Kidney (tissue), 22 donors: ENCODE measurements at places on chromosomes 16 and 17. TPM values are rescaled to one million over a fixed set of nuclear protein-coding genes. Genes with fewer than 3 reads are reported as not detected.

- no peak overlapping the region for H3K27ac ChIP-seq
- peaks cover 16% of the 10 kb centered on the region for H3K4me1 ChIP-seq
- no peak for DNase-seq
- H3K4me3 ChIP-seq, result no peak overlapping the region
- H3K36me3 ChIP-seq, result no peaks in the 10 kb centered on the region
These were observed 31.5 kb downstream of the AP2B1 start for GRCh38 chr17:35618628-35619027.

DNA sequence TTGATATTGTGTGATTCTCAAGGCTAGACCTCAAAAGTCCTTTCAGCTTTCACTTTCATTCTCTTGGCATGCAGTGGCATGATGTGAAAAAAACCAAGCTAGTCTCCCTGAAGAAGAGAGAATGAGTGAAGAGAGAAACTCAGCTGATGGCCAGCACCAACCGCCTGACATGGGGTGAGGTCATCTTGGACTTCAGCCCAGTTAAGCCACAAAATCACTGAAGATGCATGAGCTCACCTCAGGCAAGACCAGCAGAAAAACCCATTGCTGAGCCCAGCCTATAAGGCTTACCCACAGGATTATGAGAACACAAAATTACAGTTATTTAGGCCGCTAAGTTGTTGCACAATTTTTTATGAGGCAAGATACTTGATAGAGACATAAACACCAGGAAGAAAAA lies 496.5 kb downstream of the TOX3 start:
- no peaks in the 10 kb centered on the region for H3K36me3 ChIP-seq
- DNase-seq, result no peak
- no peak overlapping the region for H3K4me3 ChIP-seq

SIAH1 gene
- total RNA-seq, result 26.8 TPM

- no peak overlapping the region for H3K27ac ChIP-seq
- H3K36me3 ChIP-seq, result no peaks in the 10 kb centered on the region
- no peaks in the 10 kb centered on the region for H3K27me3 ChIP-seq
- DNase-seq, result no peak
- peak overlapping the region; percentile 45 for H3K4me3 ChIP-seq
- H3K4me1 ChIP-seq, result peaks cover 3% of the 10 kb centered on the region
These were observed 23.9 kb upstream of the HEATR6 start for GRCh38 chr17:60102632-60103096.

- no peaks in the 10 kb centered on the region for H3K27me3 ChIP-seq
- H3K4me1 ChIP-seq, result no peaks in the 10 kb centered on the region
- DNase-seq, result no peak
- no peak overlapping the region for H3K4me3 ChIP-seq
- H3K27ac ChIP-seq, result no peak overlapping the region
- no peaks in the 10 kb centered on the region for H3K36me3 ChIP-seq
These were observed 75.7 kb downstream of the FBXL20 start for GRCh38 chr17:39325528-39326240.

KIF19 gene
- total RNA-seq, result 0.85 TPM

DNA sequence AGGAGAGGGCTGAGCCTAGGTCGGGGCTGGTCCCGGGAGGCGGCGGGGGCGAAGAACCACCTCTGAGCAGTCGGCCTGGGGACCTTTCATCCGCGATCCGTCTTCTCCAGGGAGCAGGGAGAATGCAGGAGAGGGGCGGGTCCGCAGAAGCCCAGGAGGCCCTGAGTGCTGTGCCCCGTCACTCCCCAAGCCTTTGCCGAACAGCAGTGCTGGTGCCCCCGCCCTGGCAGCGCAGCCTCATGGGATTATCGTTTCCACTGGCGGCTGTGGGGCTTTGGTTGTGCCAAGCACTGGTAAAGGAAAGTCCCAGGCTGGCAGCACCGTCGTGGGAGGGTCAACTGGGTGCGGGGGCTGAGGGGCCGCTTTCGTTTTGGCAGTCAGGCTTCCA lies 631 bp downstream of the TBL3 start:
- peaks cover 21% of the 10 kb centered on the region for H3K36me3 ChIP-seq
- no peaks in the 10 kb centered on the region for H3K27me3 ChIP-seq
- no peak for DNase-seq
- peaks cover 11% of the 10 kb centered on the region for H3K4me1 ChIP-seq
- H3K27ac ChIP-seq, result no peak overlapping the region

DNA sequence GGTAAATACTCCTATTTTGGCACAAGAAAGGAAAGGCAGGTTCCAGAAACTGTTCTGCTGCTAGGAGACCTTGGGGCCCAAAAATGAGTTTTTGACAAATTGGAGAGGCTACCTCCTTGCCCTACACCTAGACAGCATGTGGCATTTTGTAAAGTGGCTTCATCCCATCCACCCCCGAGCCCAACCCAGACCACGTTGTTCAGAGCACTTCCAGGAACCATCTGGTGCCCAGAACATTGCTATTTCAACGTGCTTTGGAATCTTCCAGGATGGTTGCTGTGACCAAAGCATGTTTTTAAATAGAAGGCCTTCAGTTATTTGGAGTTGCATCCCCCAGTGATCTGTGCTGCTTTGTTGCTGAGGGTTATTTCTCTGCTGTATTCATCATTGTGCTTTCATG lies 116.3 kb upstream of the TOM1L1 start:
- no peak overlapping the region for H3K4me3 ChIP-seq
- no peak overlapping the region for H3K27ac ChIP-seq
- no peak for DNase-seq

ARL5C gene
- not detected for total RNA-seq

TEX2 gene
- 39.1 TPM for total RNA-seq

DNA sequence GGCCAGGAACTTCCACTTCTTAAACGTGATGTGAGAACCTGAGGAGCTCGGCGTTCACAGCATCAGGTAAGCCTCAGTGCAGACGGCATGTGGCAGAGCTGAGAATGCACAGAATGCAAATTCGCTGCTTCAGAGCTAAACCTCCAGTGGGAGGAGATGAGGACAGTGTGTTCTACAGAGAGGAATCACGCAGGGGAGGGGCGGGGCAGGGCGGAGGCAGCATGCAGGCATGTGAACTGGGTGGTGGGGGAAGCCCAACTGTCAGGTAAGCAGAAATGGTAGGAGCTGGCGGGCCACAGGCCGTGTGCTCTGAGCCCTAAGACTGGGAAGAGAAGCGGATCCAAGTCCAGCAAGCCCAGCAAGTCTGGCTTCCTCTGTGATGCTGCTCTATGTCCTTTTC lies 94.7 kb downstream of the ZNF778 start:
- no peak for DNase-seq
- peaks cover 6% of the 10 kb centered on the region for H3K36me3 ChIP-seq
- H3K4me1 ChIP-seq, result peaks cover 9% of the 10 kb centered on the region
- H3K27ac ChIP-seq, result no peak overlapping the region
- no peaks in the 10 kb centered on the region for H3K27me3 ChIP-seq

GJC1 gene
- total RNA-seq, result 6.5 TPM

ACE gene
- total RNA-seq, result 4.3 TPM

SGCA gene
- total RNA-seq, result 4.2 TPM

- no peaks in the 10 kb centered on the region for H3K36me3 ChIP-seq
- peaks cover 16% of the 10 kb centered on the region for H3K4me1 ChIP-seq
- no peak for DNase-seq
- no peak overlapping the region for H3K27ac ChIP-seq
- H3K27me3 ChIP-seq, result peaks cover 34% of the 10 kb centered on the region
- H3K4me3 ChIP-seq, result no peak overlapping the region
These were observed 1.1 kb upstream of the DLX3 start for GRCh38 chr17:49996121-49996494.

DNA sequence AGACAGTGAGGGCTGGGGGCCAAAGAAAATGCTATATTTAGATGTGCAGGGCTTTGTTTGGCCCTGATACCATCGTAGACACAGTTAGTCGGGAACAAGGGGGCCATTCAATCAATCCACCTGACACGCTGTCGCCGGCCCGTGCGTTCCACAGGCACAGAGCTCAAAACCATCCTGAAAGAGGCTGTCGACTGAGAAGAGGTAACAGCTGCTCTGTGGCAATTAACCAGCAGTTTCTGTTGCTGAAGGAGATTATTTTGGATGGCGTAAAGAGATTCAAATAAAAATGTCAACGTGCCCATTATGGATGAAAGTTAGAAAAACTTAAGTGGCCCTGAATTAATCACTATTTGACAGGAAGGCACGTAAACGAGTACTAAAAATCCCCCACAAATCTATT lies 276.2 kb upstream of the IRX5 start:
- peak; percentile 34 for DNase-seq
- peaks cover 3% of the 10 kb centered on the region for H3K27me3 ChIP-seq
- H3K36me3 ChIP-seq, result no peaks in the 10 kb centered on the region
